ENCODE measurements at places on chromosomes 6 and 20.

- no peak for DNase-seq
Observed at GRCh38 chr6:151338651-151339200, 52.6 kb downstream of the ZBTB2 start.

DNA sequence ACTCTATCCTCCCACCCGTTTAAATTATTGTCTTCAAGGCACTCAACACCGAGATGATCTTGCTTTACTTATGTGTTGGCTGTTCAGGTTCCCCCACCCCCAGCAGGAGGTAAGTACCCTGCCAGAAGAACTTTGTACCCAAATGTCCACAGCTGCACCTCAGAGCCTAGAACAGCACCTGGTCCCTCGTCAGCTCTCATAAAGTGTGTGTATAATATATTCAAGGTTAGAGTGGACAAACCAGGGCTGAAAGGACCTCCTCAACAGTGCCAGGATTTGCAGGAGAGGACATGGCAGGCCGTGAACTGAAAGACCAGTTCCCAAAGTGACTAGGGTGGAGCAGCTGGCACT lies 5.9 kb upstream of the CPXM1 start:
- no peak for DNase-seq

DNA sequence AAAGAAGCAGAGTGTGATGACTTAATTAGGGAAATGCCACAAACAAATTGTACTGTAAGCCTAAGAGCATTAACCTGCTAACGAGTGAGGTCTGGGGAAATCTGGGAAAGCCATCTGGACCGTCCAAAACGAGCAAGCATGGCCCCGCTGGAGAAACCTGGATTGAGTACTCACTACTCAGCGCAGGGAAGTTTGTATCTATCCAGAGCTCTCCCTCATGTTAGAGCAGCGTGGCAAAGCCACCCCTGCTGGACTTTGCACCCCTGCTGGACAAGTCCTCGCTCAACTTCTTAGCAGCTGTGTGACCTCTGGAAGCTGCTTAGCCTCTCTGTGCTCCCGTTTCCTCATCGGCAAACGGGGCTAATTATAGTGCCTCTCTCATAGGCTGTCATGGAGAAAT lies 37.3 kb downstream of the PSMG4 start:
- no peak for DNase-seq

GRCh38 chr20:54726687-54727300 lies 251.4 kb downstream of the DOK5 start:
- DNase-seq: no peak

DNA sequence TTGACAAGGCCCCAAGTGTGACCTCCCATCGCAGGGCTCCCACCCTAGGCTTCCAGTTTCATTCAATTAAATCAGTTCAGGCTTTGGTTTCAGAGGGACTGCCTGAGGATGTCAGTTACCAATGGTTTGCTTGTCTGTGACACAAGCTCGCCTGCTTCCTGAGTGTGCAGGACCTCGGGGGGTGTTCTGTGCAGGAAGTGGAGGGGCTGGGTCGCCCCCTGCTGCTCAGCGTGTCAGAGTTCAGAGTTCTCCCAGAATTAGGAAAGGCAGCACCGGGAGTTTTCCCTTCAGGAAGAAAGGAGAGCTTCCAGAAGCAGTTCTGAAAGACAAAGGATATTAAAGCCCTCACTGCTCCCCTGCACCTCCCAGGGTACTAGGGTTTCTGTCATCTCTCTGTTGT lies 50.8 kb upstream of the TGM3 start:
- no peak for DNase-seq

GRCh38 chr6:6225885-6226529 lies 94.5 kb downstream of the F13A1 start:
- no peak for DNase-seq

DNA sequence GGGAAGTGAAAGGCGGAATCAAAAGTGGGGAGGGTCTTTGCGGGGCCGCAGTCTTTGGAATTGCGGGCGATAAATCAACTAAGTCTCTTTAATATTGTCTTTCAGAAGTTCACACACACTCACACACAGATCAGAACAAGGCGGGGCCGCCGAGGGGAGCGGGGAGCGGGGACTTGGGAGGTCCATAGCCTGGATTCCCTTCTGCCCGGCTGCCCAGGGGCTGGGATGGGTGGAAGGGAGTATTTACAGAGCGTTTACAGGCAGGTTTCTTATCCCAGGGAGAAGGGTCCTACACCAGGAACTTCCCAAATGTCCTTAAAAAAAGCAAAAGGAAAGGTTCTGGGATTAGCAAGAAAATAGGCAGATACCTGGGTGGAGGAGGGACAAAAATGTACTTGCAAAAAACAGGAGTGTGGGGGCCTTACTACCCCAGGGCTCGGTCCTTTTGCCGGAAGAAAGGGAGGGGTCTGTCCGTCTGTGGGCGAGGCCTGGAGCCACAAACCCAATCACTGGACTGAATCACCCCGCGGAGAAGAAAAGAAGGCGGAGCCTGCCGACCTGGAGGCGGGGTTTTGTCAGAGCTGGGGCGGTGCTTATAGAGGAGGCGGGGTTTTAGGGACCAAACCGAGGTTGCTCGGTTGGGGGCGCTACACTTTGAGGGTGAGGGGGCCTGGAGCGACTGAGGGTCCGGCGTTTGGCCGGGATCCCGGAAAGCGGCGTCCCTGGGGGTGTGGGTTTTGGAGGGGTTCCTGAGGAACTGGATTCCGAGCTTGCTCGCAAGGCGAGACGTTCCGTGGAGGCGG lies 3.2 kb downstream of the PRRT1 start:
- DNase-seq: peak; percentile 35

GRCh38 chr6:123333000-123333756 lies 303.6 kb downstream of the TRDN start:
- no peak for DNase-seq

- DNase-seq: no peak
Observed at GRCh38 chr20:40294747-40295146, 394.3 kb downstream of the MAFB start.

GRCh38 chr6:159844737-159845645 lies 44.9 kb downstream of the PNLDC1 start:
- DNase-seq: no peak

GRCh38 chr6:3825851-3826581 lies 23.2 kb upstream of the FAM50B start:
- DNase-seq: no peak

GRCh38 chr6:55034752-55035151 lies 139.6 kb upstream of the HCRTR2 start:
- DNase-seq: no peak

DNA sequence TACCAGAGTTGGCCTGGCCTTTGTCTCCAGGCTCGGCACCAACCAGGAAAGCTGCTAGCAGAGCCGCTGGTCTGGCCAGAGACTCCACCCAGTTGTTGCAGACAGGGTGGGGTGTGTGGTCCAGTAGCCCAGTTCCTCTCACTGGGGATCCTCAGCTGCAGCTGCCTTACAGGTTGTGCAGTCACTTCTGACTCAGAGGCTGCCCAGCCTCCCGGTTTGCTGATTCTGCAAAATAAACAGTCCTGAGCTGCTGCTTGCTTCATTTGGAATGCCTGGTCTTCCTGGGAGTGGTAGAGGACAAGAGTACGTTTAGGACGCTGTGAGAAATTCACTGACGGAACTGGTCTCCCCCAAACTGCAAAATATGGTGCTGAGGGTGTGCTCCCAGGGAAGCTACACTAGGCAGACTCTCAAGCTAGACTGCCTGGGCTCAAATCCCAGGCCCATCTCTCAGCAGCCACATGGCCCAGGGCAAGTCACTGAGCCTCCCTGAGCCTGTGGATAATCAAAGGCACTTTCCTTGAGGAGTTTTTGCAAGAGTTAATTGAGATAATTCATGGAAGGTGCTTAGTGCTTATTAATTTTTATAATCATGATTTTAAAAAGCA lies 246.1 kb downstream of the TFAP2C start:
- DNase-seq: no peak

DNA sequence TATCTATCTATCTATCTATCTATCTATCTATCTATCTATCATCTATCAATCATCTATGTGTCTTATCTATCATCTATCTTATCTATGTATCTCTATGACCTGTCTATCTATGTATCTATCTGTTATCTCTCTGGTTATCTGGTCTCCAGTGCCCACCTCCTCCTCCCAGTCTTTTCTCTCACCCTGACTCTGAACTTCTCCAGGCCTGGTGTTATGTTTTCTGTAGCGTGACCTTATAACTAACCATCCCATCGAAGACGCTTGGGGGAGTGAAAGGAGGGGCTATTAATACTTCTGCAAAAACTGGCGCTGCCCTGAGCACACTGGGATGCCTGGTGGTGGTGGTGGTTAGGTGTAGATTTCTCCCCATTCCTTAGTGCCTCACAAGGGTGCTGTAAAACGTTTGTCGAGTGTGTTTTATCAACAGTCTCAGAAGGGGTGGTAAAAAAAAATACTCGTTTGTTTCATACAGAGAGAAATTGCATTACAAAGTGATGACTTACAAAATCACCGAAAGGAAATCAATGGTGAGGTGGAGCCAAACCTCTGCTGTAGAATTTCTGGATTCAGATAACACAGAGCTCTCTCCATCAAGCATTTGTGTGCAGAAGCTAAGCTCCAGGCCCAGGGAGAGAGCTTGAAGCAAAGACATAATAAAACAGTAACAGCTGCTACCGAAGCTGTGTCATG lies 156.2 kb downstream of the BCAS1 start:
- no peak for DNase-seq

DNA sequence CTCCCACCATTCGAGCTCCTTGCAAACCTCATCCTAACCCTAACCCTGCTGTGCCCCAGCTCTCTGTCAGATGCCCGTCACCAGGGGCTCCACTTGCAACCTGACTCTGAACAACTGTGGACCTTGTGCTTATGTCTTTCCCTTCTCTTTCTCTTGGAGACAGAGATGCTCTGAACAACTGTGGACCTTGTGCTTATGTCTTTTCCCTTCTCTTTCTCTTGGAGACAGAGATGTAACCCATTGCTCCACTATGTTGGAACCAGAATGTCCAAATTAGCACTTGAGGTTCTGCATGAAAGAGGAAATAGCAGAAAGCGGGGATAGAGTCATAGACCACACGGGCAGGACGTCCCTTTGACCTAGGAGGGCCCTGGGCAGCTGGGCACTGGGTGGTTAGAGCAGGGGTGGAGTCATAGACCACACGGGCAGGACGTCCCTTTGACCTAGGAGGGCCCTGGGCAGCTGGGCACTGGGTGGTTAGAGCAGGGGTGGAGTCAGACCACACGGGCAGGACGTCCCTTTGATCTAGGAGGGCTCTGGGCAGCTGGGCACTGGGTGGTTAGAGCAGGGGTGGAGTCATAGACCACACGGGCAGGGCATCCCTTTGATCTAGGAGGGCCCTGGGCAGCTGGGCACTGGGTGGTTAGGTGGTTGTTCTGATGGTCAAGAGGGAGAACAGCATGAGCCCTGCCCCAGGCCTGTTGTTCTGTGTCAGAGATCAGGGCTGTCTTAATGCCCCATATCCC lies 22.2 kb downstream of the PCMTD2 start:
- DNase-seq: no peak

DNA sequence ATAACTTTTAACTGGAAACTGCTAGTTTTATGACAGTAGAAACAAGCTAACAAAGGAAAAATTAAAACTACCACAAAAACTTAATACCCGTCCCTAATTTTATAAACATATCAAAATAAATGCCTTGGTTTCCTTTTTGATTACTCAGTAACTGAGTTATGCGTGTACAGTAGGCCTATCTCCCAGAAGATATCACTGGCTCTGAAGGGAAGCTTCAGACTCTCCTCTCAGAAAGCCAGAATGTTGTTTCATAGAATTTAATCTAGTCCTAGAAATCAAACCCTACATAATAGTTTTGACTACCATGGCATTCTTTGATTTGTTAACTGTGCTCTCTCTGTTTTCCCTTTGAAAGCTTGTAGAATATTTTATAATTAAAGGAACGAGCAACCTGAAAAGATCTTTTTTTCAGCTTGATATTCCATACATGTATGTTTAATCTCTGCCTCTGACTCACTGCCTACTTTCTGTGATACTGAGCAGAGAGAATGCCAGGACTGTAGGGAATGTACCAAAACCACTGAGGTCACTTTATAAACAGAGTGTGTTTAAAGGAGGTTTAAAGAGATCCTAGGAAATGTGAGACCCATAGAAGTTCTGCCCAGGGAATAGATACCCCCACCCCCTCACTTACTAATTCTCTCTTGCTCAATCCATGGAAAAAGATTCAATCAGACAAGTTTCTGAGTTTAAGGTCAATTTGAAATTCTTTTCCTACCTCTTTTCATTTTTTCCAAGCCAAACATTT lies 311.5 kb downstream of the HDGFL1 start:
- DNase-seq: no peak

DNA sequence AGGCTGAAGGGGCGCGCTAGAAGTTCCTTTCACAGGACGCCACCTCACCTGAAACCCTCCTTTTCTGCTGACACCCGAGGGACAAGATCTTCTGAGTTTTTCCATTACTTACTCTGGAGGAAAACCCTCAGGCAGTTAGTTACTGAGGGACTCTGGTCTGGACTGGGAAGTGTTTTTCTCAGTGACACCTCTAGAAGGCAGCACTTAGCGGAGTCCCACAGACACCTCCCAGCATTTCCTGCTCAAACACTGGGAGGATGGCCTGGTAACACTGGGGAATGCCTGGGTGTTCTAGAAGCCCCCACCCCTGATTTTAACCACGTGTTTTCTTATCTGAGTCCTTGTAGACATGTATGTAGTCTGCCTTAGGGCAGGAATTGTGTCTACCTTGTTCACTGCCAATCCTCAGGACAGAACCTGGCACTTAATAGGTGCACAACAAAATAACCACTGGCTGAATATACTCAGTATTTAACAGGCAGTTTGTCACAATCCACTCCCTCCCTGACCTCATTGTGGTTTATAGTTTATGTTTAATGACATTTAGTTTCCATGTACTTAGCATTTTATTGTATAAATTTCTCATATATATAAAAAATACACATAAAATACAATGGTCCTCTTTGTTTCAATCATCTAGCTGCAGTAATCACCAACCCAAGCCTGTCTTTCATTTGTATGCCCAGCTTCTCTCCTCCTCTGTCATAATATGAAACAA lies 4.8 kb downstream of the GSTA3 start:
- DNase-seq: no peak

GRCh38 chr20:51715856-51716185 lies 52.4 kb downstream of the ATP9A start:
- no peak for DNase-seq

DNA sequence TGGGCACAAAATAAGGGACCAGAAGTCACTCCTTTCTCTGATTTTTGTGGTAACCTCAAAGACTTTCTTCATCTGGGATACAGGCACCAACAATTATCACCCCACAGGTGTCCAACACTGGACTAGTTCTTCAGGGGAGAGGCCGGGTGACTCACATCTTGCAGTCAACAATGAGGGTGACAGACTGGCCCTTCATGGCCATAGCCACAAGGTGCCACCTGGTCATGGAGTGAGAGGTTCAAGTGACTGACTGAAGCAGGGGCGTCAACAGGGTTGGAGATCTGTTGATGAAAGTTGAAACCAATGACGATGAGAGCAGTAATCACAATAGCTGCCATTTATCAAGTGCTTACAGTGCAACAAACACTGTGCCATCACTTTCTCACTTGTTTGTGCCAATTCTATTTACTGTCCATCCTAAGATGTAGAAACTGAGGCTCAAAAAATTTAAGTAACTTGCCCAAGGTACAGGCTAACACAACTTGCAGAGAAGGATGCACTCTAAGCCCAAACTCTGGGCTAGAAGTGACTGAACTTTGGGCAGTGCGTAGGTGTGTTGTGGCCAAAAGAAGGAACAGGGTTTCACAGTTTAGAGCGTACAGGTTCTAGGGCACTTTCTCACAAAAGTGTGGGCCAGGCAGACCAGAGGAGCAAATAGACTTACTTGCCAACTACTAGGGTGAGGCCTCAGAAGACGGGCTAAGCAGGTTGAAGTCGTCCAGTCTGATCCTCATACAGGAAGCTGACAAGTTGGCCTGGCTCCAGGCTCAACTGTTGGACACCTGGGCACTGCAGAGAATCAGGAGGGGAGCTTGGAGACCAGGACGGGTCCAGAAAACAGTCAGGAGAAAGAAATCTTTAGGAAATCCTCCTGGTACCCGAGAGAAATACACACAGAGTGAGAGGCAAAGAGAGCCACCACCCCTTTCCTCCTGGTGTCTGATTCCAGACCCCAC lies 30.4 kb downstream of the HLA-DPB1 start:
- DNase-seq: no peak
